ENCODE measurements at places on chromosomes 13 and 19.

GRCh38 chr13:66612983-66613382 lies 617.2 kb downstream of the PCDH9 start:
- DNase-seq: no peak

- DNase-seq: no peak
Observed at GRCh38 chr13:95250961-95251360, 50.3 kb downstream of the ABCC4 start.

- DNase-seq: no peak
Observed at GRCh38 chr13:79548902-79549301, 67.9 kb downstream of the NDFIP2 start.

- DNase-seq: no peak
Observed at GRCh38 chr19:56153507-56153906, 12.4 kb downstream of the ZNF444 start.

- DNase-seq: no peak
Observed at GRCh38 chr19:6358003-6358402, 3.3 kb upstream of the CLPP start.

- DNase-seq: peak; percentile 81
Observed at GRCh38 chr13:51453207-51453958, 547 bp upstream of the INTS6 start.

- DNase-seq: no peak
Observed at GRCh38 chr13:95056266-95056665, 245.0 kb downstream of the ABCC4 start.

DNA sequence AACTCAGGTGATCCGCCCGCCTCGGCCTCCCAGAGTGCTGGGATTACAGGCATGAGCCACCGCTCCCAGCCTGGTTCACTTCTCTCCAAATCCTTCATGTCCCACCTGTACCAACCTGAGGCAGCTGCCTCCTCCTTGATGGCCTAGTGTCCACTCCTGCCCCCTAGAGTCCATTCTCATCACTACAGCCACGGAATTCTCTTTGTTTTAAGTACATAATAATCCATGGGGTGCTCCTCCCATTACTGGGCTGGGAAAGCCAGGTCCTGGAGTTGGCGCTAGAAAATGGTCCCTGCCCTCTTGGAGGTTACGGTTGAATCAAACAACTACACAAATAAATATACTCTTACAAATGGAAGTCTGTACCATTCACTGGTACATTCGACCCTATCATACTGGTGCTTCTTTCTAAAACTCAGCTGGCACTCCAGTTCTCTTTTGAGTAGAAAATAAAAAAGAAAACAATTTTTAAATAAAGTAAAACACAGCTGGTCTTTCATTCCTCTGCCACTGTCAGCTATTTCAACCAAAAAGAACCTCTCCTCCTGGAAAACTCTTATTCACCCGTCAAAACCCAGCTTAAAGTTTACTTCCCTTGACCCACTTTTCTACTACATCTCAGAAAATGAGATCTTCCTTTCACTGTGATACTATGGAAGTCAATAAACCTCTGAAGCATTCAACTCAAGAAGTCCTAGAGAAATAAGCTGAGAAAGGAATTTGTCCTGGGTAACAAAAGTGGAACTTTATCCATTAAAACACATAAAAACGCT lies 22.4 kb upstream of the ARHGEF18 start:
- peak; percentile 17 for DNase-seq

- no peak for DNase-seq
Observed at GRCh38 chr19:10361569-10362011, 18.8 kb downstream of the TYK2 start.

GRCh38 chr13:26964278-26965250 lies 204.0 kb upstream of the GPR12 start:
- peak; percentile 68 for DNase-seq

DNA sequence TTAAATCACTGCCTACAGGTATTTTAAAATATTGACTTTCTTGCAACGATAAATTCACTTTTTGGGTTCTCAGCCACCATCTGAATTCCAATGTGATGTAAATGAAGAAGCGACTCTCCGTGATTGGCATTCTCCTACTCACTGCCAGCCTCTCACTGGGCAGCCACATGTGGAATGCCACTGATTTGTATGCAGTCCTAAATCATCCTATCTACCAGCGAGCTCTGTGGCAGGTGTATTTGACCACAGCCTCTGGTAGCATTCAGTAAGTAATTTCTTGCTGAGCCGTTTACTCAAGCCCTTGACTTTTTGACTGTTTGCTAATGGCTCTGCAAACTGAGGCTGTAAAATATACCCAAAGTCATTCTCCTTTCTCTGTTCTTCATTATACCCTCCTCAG lies 559.0 kb upstream of the SLC10A2 start:
- no peak for DNase-seq

- DNase-seq: peak; percentile 27
Observed at GRCh38 chr13:112657850-112658445, 31.9 kb upstream of the ATP11A start.

DNA sequence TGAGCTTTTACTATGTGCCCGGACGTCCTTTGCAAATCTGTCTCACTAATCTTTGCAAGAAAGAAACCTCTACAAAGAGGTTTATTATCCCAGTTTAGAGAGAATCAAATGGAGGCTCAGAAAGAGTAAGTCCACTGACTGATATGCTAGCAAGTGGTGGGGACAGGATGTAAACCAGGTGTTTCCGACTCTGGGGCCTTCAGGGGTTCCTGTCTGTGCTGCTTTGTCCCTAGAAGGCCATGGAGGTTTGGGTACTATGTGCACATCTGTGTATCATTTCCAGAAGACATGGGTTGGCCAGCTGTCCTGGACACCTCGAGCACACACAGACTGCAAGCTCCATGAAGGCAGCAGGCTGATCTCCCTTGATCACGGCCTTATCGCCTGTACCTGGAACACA lies 1.2 kb upstream of the KPTN start:
- no peak for DNase-seq

GRCh38 chr13:99335087-99335486 lies 27.9 kb upstream of the GPR183 start:
- no peak for DNase-seq

DNA sequence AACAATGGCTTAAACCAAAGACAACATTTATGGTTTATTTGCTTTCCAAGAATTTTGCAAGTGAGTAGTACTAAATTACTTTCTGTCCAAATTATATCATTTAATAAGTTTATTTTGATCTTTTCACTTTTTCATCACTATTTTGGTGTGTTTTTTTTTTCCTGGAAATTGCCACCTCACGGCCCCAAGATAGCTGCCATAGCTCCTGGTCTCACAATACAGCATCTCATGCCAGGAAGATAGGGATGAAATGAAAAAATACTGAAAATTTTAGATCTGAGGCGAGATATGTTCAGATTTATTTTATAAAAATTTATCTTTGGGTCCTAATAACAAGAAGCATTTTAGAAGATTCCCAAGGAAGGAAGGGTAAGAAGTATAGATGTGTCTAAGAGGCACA lies 6.9 kb upstream of the FPR3 start:
- DNase-seq: no peak

DNA sequence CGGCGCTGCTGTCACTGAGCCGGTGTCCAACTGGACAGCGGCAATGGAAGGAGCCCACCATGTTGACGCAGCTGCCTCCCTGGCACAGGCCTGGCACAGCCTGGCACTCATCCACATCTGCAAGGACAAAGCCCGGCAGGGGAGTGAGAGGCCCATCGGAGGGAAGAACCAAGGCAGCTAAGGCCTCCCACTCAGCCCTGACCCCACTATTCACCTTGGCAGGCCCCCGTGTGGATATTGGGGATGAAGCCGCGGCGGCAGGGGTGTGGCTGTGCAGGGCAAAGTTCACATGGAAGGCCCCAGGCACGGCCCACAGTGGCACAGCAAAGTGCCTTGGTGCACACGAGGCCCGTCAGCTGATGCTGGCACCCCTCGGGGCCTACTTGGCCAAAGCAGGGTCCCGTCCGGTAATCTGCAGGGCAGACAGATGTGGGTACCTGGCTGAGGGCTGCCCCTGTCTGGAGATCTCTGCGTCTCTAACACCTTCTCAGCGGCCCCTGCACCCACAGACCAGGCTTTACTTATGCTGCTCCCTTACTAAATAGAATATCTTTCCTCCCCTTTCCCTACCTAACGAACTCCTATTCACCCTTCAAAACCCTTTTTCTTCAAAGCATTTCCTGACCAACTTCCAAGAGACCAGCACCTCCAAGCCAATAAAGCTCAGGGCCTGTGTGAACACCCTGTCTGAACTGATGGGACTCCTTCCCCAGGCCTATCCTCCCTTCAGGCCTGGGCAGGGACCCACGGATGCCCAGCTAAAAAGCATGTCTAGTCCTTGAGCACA lies 7.5 kb downstream of the FBN3 start:
- no peak for DNase-seq

DNA sequence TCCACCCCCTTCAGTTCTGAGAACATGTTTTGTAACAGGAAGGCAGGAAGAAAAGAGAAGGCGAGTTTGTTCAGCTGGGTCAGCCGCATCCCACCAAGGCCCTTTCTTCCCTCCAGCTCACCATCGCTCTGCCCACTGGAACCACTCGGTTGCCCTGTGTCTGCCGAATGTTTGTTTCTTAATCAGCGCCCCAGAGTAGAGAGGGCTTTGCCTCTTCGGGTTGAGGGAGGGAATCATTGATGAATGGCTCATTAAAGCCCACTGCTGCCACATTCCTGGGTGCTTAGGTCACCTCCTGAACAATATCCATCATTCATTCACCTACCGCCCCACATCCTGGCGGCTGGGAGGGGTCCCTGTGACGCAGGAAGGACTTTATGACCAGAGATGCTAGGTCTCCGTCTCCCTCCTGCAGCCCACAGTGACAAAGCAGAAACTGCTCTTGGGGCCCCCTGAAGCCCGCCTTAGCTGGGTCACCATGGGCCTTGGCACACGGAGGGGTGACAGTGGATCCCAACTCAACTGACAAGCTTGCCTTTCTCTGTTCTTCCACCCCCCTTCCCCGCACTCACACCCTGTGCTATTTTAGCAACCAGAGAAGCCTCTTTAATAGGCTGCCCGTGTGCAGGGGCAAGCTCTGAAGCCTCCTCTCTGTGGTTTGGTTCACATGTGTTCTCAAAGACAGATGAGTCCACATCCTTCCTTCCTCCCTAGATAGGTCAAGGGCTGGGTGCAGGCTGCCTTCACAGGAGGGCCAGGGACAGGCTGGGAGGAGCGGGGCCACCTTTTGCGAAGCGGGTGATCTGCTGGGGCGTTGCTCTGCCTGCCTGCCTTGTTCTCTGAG lies 46.2 kb downstream of the ACTN4 start:
- peak; percentile 99 for DNase-seq

- no peak for DNase-seq
Observed at GRCh38 chr19:45340899-45341453, 426 bp downstream of the KLC3 start.

DNA sequence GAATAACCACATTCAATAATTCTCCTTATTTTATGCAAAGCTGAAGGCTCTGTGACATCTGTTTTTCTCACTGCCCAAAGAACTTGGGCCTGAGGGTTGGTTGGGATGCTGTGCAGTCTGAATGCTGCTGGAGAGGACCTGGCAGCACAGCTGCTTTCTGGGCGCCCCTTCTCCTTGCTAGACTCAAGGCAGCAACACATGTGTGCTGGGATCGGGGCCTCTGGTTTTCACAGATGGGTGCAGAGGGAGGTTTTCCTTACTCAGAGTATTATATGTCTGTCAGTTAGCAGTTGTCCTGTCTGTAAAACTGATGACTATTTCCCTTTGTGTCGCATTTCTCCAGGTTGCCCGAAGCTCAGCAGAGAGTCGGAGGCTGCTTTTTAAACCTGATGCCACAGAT lies 53.2 kb upstream of the TEX29 start:
- DNase-seq: no peak

DNA sequence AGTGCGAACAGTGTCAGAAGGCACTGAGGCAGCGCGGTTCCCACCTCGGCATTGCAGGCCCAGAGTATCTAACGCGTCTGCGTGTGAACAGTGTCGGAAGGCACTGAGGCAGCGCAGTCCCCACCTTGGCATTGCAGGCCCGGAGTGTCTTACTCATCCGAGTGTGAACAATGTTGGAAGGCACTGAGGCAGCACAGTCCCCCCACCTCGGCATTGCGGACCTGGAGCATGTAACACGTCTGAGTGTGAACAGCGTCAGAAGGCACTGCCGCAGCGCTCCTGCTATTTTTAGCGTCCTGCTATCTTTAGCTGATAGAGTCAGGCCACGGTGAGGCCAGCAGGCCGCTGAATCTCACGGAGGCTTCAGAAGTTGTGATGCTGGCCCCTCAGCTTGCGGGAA lies 39.6 kb downstream of the ATP11A start:
- no peak for DNase-seq

DNA sequence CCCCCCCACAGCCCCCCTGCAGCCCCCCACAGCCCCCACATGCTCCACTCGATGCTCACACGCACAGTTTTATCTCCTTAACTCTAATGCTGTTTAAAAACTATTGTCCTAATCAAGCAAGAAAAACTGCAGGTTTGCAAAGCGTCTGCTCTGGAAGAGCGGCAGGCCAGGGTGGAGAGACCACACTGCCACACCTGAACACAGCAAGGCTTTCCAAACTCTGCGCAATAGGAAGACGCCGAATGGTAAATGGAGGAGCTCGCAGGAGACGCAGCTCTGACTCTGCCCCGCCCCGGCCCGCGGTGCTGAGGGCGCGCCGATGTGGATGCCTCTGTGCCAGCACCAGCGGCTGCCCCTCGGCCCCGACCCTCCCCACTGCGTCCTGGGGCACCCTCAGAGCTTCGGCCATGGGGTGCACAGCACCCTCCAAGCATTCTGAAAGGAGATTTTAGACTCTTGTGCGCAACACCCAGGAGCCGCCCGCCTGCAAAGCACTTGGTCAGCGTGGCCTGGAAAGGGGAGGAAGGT lies 32.4 kb downstream of the RASA3 start:
- DNase-seq: no peak

GRCh38 chr13:55359067-55359466 lies 1781.7 kb upstream of the PRR20A start:
- no peak for DNase-seq

- peak; percentile 69 for DNase-seq
Observed at GRCh38 chr19:55486971-55487923, 989 bp upstream of the SSC5D start.

GRCh38 chr19:46980761-46981160 lies 38.9 kb upstream of the NPAS1 start:
- DNase-seq: no peak

GRCh38 chr13:36310417-36311108 lies 12.9 kb upstream of the CCDC169 start:
- no peak for DNase-seq

DNA sequence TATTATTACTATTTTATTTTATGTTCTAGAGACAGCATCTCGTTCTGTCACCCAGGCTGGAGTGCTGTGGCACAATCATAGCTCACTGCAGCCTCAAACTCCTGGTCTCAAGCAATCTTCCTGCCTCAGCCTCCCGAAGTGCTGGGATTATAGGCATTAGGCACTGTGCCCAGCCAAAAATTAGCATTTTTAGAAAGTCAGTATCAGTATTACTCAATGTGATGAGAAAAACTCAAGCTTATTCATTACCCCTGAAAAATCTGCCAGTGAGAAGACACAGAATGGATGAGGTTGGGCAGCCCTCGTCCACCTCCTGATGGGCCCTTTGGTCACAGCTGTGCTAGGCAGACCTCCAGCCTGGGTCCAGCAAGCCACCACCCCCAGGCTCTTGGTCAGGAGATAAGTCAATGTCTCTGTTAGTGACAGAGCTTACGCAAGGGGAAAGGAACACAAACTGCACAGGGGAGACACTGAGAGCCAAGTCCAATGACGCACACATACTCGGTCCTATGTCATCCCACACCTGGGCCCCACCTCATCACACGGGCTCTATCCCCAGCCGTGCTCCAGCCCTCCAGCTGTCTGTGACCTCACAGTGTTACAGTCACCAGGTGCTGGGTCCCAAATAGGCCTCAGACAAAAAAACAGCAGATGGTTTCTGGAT lies 19.8 kb downstream of the PEPD start:
- DNase-seq: no peak

GRCh38 chr19:48637948-48638830 lies 1.0 kb upstream of the DBP start:
- DNase-seq: peak; percentile 74

All from HT1080 (cell line).